ENCODE measurements at places on chromosomes 5 and 9. TPM values are rescaled to one million over a fixed set of nuclear protein-coding genes. Genes with fewer than 3 reads are reported as not detected.

The AJM1 gene
- total RNA-seq = 11.1 TPM

The PCDHB8 gene
- total RNA-seq = 0.59 TPM

The CACFD1 gene
- 66.1 TPM for total RNA-seq

The PAPPA gene
- total RNA-seq = 1.6 TPM

Measured in left colon (tissue), 2 donors.